SK-N-SH (cell line): ENCODE measurements at places on chromosomes 12 and 14. TPM values are rescaled to one million over a fixed set of nuclear protein-coding genes. Genes with fewer than 3 reads are reported as not detected.

- peaks cover 12% of the 10 kb centered on the region for H3K27me3 ChIP-seq
- peak; percentile 30 for DNase-seq
- H3K27ac ChIP-seq: no peak within 1 kb of the TSS
These were observed at the start of gene SOX5 for GRCh38 chr12:23949348-23950209. Gene SOX5 (minus strand): TSS chr12:23949670. CDS start chr12:23949601, 69 bp downstream.

DNA sequence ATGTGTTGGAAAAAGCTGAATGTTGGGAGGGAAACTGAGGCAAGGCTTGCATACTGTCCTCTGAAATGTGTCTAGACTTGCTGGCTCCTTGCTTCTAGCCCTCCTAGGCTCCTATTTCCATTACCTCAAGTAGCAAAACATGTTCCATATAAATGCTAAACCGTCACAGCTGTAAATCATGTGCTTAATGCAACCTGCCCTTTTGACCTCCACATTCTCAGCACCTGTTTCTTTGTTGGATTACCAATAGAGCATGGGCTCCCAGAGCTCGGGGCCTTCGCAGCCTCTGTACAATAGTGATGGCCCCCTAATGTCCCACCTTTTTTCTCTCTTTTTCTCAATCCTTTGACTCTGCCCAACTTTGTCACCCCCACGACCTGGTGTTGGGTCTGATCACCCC, 23.3 kb downstream of the RERGL start:
- no peaks in the 10 kb centered on the region; the same call in 1 of the 2 replicates for H3K27me3 ChIP-seq
- no peaks in the 10 kb centered on the region for H3K4me1 ChIP-seq

DNA sequence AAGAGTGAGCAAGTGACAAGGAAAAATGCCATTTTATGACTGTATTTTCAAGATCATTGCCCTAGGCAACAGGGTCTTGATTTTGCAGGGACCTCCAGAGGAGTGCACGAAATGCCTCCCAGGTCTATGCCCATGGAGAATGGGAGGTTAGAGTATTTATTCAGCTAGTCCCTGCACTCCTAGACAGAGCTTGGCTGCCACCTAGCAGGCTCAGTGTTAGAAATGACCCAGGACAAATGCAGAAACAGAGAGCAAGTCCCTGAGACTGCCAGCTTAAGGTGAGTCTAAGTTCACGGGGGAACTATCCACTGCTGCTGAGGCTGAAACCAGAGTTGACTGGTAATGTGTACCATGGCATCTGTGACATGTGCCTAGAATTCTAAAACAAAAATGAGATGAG, 506.4 kb downstream of the MED13L start:
- peak; percentile 20 for DNase-seq
- H3K4me1 ChIP-seq: no peaks in the 10 kb centered on the region
- H3K4me3 ChIP-seq: no peak overlapping the region
- H3K27ac ChIP-seq: no peak overlapping the region

The ANO4 gene
- 9.4 and 14.1 TPM in 2 replicates for polyA plus RNA-seq

The SRRM4 gene
- polyA plus RNA-seq: 0.03 and 0.05 TPM in 2 replicates

The CHPT1 gene
- 12.0 and 13.2 TPM in 2 replicates for polyA plus RNA-seq

The OAS1 gene
- 1.1 and 1.3 TPM in 2 replicates for polyA plus RNA-seq

The CD163 gene
- 0.03 TPM in 1 of 2 replicates, not detected in the other for polyA plus RNA-seq
